Inflammatory macrophage treated with lipopolysaccharide for 4 hours (primary cell): ENCODE measurements at places on chromosomes 5 and 9.
A peak's percentile ranks its signal among the peaks of the same experiment; 100 is the strongest.

- no peak for DNase-seq
These were observed 3.0 kb downstream of the FRRS1L start for GRCh38 chr9:109164042-109164441.

DNA sequence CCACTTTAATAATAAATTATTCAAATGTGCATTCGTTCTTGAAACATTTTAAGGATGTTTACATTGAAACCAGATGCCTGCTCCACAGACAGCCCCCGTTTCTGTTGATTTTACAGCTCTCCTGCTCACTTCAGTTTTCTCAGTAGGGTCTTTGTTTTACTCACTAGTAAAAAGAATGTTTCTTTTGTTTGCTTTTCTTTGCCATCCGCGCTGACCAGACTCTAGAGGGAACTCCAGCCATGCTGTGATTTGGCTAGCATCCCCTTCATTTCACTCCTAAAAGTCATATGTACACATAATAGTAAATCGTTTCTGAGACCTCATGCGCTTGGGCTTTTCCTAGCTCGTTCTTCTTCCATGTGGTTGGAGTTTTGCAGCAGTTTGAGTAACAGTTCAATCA lies 28.7 kb upstream of the PALM2AKAP2 start:
- no peak for DNase-seq

DNA sequence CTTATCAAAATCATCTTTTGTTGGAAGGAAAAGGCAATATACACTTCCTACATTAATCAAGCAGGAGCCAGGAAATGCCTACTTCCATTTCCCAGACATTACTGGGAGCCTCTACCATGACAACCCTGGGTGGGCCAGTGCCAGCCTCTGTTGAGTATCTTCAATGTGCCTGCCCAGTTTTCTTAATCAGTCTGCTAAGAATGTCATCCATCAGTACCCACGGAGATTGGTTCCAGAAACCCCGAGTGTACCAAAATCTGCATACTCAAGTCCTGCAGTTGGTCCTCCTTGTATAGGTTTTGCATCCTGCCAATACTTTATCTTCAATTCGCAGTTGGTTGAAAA lies 82.4 kb downstream of the MARCHF3 start:
- no peak for DNase-seq

- DNase-seq = no peak
These were observed 176.1 kb downstream of the PCSK1 start for GRCh38 chr5:96256795-96257470.

GRCh38 chr5:143588933-143589662 lies 185.6 kb upstream of the NR3C1 start:
- DNase-seq = no peak

DNA sequence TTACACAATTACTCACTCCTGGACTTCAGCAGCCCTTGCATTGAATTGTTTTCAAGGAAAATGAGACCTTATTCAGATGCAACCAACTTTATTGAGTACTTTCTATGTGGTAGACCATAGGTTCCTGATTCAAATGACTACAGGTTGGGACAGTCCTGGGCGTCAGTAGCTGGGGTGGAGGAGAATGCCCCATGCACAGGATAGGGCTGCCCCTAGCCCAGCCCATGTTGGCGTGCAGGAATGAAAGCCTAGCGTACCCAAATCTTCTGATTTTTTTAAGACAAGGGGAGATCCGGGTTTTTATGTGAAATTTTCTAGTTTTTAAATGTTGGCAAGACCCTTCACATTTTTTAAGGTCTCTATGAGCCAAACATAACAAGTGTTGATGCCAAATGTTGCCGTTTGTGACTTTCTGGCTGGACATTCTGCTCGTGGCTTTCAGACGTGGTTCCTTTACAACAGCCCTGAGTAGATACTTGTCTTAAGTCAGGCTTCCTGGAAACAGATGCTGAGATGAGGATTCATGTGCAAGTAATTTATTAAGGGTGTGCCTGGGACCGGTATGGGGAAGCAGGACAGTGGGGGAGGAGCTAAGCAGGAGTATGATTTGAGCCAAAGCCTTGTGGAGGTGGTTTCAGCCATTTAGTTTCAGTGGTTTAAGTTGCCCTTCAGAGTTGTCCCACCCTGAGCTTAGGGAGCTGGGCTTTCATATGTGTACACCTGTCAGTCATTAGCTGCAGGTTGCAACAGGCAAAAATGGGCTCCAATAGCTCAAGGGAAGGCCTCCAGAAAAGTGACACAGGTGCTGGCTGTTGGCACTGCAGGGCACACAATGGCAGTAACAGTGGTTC lies 154.1 kb downstream of the NTRK2 start:
- DNase-seq = no peak

GRCh38 chr5:36443941-36444340 lies 142.2 kb upstream of the RANBP3L start:
- no peak for DNase-seq

GRCh38 chr5:116848954-116849581 lies 274.4 kb upstream of the SEMA6A start:
- DNase-seq = no peak

DNA sequence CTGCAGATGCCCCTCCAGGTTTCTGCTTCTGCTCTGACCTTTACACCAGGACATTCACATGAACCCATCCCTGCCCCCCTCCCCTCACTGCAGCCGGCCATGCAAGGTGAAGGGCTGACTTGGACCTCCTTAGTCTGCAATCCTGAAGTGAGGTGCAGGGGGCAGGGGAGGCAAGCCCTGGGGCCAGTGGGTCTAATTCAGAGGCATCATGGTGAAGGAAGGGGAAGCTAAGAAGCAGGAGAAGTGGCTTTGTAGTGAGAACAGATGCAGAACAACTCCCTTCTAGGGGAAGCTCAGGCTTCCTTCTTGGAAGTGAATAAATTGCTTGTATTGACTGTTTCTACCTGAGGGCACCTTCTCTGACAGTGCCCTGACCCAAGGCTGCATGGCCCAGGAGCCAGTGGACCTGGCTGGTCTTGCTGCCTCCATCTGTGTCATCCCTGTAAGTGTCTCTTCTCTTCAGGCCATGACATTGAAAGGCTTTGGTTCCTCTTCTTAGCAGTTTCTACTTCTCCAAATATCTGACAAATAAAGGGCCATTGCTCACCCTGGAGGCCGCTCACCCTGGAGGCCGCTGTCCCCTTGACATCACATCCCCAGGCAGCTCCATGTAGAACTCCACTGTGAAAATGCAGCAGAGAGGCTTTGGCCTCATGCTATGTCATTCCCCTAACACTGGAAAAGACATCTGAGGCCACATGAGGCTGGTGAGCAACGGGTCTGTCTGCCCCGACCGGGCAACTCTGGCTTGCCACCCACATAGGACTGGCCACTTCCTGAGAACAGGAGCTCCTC lies 55.3 kb downstream of the GADD45G start:
- DNase-seq = peak; percentile 90

- DNase-seq = no peak
These were observed 9.6 kb downstream of the ACSL6 start for GRCh38 chr5:132001647-132002561.

DNA sequence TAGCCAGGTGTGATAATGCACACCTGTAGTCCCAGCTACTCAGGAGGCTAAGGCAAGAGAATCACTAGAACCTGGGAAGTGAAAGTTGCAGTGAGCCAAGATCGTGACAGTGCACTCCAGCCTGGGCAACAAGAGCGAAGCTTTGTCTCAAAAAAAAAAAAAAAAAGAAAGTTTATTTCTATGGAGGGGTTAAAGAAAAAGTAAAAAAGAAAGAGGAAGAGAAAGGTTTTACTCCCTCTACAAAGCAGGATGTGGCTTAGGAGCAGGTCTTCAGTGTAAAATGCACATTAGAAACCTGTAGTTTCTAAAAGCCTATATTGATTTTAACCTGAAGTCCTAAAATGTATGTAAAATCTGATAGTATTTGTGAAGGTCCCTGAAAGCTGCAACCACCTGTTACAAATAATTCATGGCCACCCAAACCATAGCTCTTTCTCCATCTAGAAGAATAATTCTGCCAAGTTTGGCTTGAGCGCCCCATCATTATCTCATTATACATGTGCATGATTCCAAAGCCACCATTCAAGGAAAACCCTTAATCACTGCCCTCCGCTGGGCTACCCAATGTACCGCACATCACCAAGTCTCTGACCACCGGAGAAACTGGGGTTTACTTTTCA lies 3.4 kb downstream of the FNBP1 start:
- DNase-seq = peak; percentile 45

DNA sequence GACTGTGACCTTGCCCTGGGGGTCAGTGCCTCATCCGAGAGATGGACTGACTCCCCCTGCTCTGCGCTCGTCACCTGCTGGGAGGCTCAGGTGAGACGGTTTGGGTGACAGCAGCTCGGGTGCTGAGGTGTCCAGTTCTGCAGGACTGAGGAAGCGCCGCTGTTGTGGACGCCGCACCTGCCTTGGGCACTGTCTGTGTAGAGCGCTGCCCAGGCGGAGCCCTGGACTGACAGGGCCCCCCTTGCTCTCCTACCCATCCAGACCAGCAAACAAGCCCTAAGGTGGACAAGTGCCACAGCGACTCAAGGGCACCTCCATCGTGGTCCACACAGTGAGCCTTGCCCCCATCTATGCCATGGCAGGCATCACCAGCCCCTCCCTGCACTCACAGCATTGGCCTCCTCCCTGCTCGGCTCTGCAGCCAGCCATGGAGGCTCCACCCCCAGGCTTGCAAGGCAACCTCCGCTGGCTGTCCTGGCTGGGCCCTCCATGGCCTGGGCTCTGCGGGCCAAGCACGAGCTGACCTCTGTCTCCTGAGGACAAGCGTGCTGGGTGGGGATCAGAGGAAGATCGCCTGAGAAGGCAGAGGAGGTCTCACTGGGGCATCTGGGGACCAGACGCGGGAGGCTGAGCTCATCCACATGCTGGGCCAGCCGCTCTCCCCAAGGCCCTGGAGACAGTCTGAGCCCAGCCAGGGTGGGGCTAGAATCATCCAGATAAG lies 87.1 kb upstream of the COL5A1 start:
- DNase-seq = no peak

DNA sequence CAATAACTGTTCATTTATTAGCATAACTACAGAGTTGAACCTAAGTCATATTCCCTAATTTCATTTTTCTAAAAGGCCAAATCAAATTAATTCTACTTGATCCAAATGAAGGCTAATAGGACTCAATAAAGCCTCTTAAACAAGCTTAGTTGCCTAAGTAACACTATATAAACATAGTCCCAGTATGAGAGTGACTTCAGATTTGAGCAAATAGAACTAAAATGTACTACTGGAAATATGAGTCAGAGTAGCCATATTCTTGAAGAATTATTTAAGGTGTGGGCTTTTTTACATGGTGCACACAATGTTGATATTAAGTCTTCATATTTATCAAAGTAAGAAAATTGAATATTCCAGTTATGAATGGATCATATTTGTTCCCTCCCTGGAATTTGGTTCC lies 872.3 kb downstream of the MAT2B start:
- DNase-seq = no peak

DNA sequence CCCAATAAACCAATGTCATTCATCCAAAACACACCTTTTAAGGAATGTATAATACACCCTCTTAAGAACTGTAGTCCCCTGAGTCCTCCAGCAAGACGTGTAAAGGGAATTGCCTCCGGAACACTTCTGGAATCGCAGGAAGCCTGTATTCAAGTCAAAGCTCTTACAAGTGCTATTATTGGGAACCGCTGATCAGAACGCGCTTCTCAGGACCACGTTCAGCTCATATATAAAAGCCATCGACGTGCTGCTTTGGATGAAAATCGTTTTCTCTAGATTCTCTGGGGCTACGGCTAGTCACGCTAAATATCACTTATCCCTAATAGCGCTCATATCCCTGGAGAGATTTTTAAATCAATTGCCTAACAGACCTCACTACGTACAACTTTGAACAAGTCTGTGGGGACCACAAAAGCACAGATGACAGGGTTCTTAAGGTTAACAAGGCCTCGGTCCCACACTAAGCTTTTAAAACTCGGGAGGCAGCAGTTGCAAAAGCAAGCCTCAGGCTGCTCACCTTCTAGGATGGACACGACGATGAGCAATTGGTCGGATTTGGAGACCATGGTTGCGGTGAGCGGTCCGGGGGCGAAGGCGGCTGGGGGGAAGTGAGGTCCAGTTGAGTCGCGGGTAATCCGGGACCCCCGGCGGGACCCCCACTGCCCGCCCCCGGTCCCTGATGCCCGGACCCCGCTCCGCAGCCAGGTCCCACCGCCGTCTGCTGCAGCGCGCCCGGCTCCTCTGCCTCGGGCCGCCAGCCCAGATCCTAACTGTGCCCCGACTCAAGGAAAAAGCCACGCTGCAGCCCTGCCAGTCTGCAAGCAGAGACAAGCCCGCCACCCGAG lies 548 bp downstream of the CEP120 start:
- no peak for DNase-seq

GRCh38 chr5:145056800-145057199 lies 778.3 kb downstream of the PRELID2 start:
- no peak for DNase-seq

- DNase-seq = no peak
These were observed 16.4 kb upstream of the SMIM15 start for GRCh38 chr5:61178702-61179101.

- no peak for DNase-seq
These were observed 26.2 kb downstream of the PITX1 start for GRCh38 chr5:135007749-135008363.

GRCh38 chr5:12242950-12243888 lies 339.0 kb upstream of the CTNND2 start:
- no peak for DNase-seq

- no peak for DNase-seq
These were observed 123.6 kb downstream of the TEX10 start for GRCh38 chr9:100229136-100229535.

DNA sequence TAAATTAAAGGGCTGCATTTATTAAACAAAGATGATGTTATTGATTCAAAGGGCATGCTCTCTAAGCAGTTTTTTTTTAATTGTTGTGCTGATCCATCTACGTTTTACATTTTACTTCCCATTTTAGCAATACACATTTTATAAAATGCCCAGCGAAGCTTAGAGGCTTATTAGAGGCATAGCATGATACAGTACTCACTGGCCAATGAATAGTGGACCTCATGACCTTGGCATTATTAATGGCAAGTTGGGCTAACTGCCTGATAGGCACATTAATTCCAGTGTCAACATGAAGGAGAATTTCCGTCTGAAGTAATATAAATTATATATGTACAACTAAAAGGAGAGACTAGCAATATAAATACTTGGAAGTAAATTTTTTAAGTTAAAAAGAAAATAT lies 837.2 kb downstream of the EFNA5 start:
- DNase-seq = no peak
